ENCODE measurements at places on chromosomes 2 and 18.

- DNase-seq = no peak
Measured at GRCh38 chr2:166238176-166238575, 110.4 kb upstream of the SCN1A start.

GRCh38 chr2:61014763-61015162, 2.8 kb upstream of the PEX13 start:
- no peak for DNase-seq

- no peak for DNase-seq
Measured at GRCh38 chr18:37274309-37275236, 291.0 kb downstream of the CELF4 start.

DNA sequence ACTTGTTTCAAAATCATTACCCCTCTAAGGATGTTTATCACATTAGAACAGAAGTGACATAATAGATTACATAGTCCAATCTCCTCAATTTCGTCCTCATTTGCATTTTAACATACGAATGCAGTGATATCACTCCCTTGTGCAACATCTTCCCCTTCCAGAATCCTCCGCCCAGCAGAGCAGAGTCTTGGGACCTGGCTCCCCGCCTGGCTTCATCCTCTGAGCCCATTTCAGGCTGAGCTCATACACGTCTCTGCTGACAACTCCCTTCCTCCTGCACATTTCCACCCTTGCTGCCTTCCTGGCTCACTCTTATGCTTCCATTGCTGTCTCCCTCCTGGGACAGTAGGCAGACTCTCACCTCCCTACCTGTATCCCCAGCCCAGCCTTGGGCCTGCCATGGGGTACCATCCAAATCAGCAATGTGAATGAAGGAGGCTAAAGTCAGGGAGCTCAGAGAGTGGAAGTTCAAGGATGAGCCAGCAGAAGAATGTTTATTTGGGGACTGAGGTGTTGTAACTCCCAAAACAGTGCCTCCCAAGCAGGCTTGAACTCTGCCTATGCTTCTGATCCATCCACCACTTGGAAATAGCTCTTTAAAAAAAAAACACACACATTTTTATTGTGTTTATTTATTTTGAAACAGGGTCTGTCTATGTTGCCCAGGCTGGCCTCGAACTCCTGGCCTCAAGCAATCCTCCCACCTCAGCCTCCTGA, 165.2 kb downstream of the TMEM200C start:
- DNase-seq = no peak

DNA sequence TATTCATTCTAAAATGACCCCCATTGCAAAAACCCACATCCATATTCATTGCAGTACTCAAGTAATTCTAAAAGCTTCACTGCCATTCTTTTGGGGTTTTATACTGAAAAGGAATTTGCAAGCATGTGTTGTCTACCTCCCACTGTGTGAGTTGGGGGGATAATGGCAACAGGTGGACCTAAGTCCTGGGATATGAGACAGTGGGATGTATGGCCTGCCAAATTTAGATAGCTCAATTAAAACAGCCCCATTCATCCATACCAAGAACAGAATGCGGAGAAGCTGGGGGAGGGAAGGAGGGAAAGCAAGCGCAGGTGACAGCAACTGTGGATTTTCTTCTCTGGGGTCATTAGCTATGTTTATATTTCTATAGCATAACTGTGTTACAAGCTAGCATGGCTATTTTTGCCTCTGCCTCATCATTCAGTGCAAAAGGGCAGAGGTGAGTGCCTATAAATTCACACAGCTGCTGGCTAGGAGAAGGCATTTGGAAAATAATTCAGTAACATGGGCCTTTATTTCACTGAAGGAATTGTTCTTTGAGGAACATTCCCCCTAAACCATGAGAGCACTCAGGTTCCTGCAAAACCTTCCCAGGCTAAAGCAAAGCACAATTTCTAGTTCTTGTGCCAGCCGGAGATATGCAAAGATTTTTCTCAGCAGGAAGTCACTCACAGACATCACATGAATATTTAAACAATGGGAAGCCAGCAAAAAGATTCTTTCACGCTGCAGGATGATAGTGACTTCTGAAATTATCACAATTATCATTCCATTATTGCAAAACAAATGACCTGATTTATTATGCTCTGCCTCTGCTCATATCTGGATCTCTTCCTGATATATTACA, 393.9 kb upstream of the ACVR2A start:
- DNase-seq = no peak

- DNase-seq = no peak
Measured at GRCh38 chr18:21241301-21242048, 557 bp upstream of the GREB1L start.

- DNase-seq = peak; percentile 48
Measured at GRCh38 chr18:136433-136832, 21.9 kb upstream of the USP14 start.

GRCh38 chr18:79581406-79581805, 98.2 kb upstream of the CTDP1 start:
- DNase-seq = no peak

GRCh38 chr2:25044990-25045389, 3.1 kb downstream of the EFR3B start:
- DNase-seq = no peak

DNA sequence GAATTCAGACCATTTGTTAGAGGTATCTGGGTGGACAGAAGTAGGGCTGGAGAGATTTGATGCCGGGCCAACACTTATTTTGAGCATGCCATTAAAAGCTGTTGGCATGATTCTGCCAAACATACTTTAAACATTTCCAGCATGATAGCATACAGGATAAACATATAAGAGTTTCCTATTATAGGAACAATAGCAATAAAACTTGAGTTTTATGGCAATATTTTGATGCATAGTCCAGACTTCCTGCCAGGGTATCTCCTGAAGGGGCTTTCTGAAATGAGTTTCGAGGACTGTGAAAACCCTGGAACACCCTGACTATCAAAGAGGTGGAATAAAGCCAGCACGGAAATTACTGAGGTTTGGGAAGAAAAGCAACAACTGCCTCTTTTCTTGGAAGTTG, 1398.0 kb upstream of the NXPH2 start:
- DNase-seq = no peak

DNA sequence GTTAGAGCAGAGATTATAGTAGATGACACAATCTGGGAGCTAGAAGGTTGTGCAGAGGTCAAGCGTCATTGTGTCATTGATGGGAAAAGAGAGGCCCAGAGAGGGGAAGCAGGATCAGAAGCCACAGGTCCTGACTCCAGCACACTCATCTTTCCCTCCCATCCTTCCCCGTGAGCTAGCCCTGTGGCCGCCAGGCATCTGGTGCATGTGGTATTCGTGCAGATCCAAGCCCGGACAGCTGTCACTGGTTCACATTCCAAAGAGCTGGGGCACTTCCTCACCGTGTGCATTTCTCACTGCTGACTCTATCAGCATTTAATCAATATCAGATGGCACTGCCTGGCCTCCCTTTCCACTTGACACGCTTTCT, 94.1 kb upstream of the THOC1 start:
- no peak for DNase-seq

DNA sequence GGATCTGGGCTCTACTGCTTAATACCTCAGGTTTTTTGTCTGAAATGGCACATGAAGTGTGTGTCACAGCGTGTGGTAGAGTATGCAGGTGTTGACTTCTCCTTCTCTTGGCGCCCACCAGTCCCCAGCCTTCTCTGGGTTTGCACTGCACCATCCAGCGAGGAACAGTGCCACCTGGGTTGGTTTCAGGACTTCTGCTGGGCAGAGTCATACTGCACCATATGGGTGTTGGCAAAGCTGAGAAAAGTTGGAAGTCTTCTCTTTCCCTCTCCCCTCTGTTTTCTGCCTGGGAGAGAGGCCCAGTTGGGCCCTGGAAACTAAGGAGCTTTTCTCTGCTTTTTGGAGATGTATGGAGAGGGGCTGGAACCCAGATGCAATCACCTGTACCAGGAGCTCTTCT, 43.8 kb downstream of the TMEM185B start:
- no peak for DNase-seq

DNA sequence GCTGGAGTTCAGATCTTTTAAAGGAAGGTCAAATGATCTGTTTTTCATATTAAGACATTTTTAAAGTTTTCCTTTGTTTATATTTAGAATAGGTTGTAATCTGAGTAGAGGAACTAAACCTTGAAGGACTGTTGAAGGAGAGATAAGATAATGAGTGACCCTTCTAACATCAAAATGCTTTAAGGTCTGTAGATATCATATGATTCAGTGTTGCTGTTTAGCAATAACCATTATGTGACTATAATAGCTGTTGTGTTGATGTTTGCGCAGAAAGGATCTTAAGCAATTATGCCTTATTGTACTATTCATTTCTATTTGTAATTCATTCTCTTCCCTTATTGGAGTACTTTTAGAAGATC, 60.0 kb downstream of the SLC16A14 start:
- no peak for DNase-seq

- DNase-seq = no peak
Measured at GRCh38 chr2:191985740-191986139, 138.9 kb upstream of the CAVIN2 start.

- no peak for DNase-seq
Measured at GRCh38 chr2:67841711-67842110, 221.1 kb downstream of the C1D start.

DNA sequence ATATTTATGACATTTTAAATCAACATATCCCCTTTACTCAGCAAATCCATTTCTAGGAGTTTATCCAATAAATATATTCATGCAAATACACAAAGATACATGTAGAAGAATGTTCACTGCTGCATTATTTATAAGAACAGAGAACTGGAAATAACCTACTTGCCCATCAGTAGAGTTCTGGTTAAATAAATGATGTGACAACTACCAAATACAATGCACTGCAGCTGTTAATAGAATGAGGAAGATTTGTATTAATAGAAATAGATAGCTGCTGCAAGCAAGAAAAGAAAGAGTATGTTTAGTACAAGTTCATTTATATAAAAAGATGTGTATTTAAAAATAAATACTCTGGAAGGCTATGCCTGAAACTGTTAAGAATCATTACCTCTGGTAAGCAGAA, 49.3 kb upstream of the CSRNP3 start:
- DNase-seq = no peak

- DNase-seq = no peak
Measured at GRCh38 chr2:24228470-24228869, 53.6 kb downstream of the FAM228A start.

- peak; percentile 15 for DNase-seq
Measured at GRCh38 chr18:1585881-1586488, 681.3 kb downstream of the ADCYAP1 start.

Measured in GF-D8 (cell line).